Progenitor cell of endocrine pancreas (in vitro differentiated cells): ENCODE measurements at places on chromosomes 3 and 15. TPM values are rescaled to one million over a fixed set of nuclear protein-coding genes. Genes with fewer than 3 reads are reported as not detected.

Gene CCR3
- not detected in 2 replicates for total RNA-seq

GRCh38 chr15:59689626-59690236 lies 611 bp upstream of the BNIP2 start:
- H3K4me3 ChIP-seq, result peak overlapping the region; percentile 97
- H3K4me1 ChIP-seq, result peaks cover 21% of the 10 kb centered on the region
- H3K27ac ChIP-seq, result peak overlapping the region; percentile 99
- H3K36me3 ChIP-seq, result peaks cover 4% of the 10 kb centered on the region
- DNase-seq, result peak; percentile 25
- H3K27me3 ChIP-seq, result no peaks in the 10 kb centered on the region

DNA sequence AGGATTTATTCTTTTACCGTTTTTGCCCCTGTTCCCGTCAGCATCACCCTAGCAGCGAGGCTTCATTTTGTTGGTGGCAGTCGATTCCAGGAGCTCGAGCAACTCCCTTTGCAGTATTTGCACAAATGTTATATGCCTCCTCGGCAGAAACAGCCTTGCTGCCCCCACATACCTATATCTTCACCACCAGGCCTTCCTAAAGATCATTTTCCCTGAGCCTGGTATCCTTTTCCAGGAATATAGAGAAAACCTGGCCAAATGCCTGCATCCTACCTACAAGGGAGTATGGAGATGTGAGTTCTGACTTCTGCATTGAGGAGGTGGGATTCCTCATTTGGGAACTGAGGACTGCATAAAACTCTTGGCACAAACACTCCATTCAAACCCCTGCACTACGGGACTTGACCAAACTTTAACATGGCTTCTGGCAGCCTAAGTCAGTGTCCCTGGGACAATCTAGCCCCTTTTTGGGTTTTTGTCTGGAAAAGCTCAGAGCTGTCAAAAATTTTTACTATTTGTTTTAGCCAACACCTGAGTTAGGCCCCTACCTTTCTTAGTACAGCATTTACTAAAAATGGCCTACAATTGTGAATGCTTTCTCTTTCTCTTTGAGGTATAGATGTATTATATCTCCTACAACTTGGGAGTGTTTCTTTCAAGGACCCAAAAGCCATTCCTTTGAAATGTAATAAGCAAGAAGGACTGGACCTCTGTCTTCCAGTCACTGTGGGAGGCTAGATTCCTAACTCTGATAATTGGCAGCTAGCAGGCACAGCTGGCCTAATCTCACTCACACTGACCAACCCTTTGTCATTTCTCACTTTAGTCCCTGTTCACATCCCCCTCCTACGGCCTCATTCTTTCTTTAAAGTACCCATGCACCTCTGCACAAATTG lies 12.1 kb upstream of the UBE2Q2 start:
- no peaks in the 10 kb centered on the region for H3K36me3 ChIP-seq
- H3K4me3 ChIP-seq, result peak overlapping the region; percentile 27
- no peak for DNase-seq
- peak overlapping the region; percentile 5 for H3K27ac ChIP-seq
- H3K4me1 ChIP-seq, result peaks cover 26% of the 10 kb centered on the region

Gene RBP2
- total RNA-seq, result not detected in 2 replicates

DNA sequence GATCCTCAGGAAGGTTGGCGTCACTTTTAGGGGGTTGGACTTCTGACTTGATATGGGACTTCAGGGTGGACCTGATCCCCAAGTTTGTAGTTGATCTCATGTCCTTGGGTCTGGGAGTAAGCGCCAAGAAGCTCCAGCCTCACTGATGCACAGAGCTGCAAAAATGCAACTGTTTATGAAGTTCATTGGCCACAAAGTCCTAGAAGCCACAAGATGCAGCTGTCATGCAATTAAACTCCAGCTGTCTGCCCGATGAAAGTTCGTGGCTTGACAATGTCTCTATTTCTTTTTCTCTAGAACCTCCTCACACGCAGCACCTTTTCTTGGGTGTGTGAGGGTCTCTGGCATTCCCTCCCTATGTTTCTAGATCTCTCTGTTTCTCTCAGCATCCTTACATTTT lies 9.2 kb upstream of the ACAN start:
- H3K27ac ChIP-seq, result no peak overlapping the region
- no peak for DNase-seq
- H3K36me3 ChIP-seq, result no peaks in the 10 kb centered on the region
- no peak overlapping the region for H3K4me3 ChIP-seq

- H3K4me3 ChIP-seq, result no peak overlapping the region
- DNase-seq, result no peak
- H3K36me3 ChIP-seq, result peaks cover 17% of the 10 kb centered on the region
- H3K27me3 ChIP-seq, result no peaks in the 10 kb centered on the region
- H3K4me1 ChIP-seq, result peaks cover 12% of the 10 kb centered on the region
These were observed 28.8 kb downstream of the CD47 start for GRCh38 chr3:108062051-108062450.

- no peaks in the 10 kb centered on the region for H3K4me1 ChIP-seq
- peaks cover 5% of the 10 kb centered on the region for H3K36me3 ChIP-seq
- H3K4me3 ChIP-seq, result no peak overlapping the region
- no peak overlapping the region for H3K27ac ChIP-seq
- peak; percentile 41 for DNase-seq
- H3K27me3 ChIP-seq, result no peaks in the 10 kb centered on the region
These were observed 14.1 kb downstream of the RNF123 start for GRCh38 chr3:49703443-49703927.

Gene ALDH1A2
- total RNA-seq, result 1.4 and 2.4 TPM in 2 replicates

DNA sequence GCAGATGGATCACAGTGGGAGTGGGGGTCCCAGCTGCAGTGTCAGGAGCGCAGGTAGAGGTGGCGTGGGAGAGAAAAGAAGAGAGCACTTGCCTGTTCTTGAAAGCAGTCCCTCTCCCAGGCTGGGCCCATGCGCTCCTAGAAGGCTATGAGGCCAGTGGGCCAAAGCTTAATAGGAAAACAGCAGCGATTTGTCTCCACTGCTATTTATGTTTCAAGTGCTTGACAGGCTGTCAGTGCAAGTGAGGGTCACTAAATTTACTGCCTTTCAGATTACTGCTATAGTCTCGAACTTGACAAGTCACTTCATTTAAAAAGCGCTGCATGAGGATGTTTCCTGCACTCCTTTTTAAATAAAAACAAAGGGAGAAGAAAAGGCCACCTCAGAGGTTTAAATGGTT lies 239.5 kb downstream of the GAP43 start:
- H3K36me3 ChIP-seq, result no peaks in the 10 kb centered on the region
- no peak overlapping the region for H3K27ac ChIP-seq

- DNase-seq, result no peak
- peaks cover 2% of the 10 kb centered on the region for H3K4me1 ChIP-seq
- H3K4me3 ChIP-seq, result no peak overlapping the region
- H3K36me3 ChIP-seq, result no peaks in the 10 kb centered on the region
- H3K27me3 ChIP-seq, result no peaks in the 10 kb centered on the region
These were observed 7.9 kb downstream of the RAB27A start for GRCh38 chr15:55281517-55282228.

GRCh38 chr3:141835557-141836229 lies 40.8 kb upstream of the ATP1B3 start:
- H3K4me1 ChIP-seq, result no peaks in the 10 kb centered on the region
- no peaks in the 10 kb centered on the region for H3K27me3 ChIP-seq
- H3K4me3 ChIP-seq, result no peak overlapping the region
- H3K36me3 ChIP-seq, result no peaks in the 10 kb centered on the region
- no peak overlapping the region for H3K27ac ChIP-seq

Gene SPINK8
- total RNA-seq, result not detected in 2 replicates

Gene PLIN1
- 0.24 and 0.40 TPM in 2 replicates for total RNA-seq

- peaks cover 3% of the 10 kb centered on the region for H3K4me1 ChIP-seq
- DNase-seq, result peak; percentile 38
These were observed 10.3 kb upstream of the KIF7 start for GRCh38 chr15:89665449-89666181.

Gene ISLR
- total RNA-seq, result not detected in 2 replicates

DNA sequence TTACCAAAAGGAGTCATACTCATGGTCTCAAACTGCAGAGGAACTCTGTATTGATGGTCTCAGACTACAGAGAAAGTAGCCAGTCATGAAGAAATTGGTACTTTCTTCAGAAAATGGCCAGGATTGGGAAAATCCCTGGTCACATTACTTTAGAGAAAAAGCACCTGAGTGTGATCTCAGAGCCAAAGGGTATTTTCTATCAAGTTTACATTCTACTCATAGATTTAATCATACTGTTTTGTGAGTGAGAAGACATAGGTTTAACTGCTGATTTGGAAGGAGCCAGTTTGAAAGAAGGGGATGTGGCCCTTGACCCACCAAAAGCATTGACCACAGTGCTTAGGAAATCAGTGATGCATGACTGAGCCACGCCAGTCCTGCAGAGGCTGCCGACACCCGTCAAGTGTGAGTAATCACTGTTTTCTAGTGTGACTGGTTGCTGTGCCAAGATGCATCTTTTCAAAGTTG lies 203.6 kb downstream of the AKAP13 start:
- H3K4me1 ChIP-seq, result peaks cover 11% of the 10 kb centered on the region
- H3K36me3 ChIP-seq, result peaks cover 22% of the 10 kb centered on the region
- DNase-seq, result no peak
- H3K4me3 ChIP-seq, result no peak overlapping the region
- H3K27ac ChIP-seq, result no peak overlapping the region

- no peak overlapping the region for H3K4me3 ChIP-seq
- H3K36me3 ChIP-seq, result no peaks in the 10 kb centered on the region
These were observed 130.5 kb upstream of the EIF1B start for GRCh38 chr3:40179016-40179415.

DNA sequence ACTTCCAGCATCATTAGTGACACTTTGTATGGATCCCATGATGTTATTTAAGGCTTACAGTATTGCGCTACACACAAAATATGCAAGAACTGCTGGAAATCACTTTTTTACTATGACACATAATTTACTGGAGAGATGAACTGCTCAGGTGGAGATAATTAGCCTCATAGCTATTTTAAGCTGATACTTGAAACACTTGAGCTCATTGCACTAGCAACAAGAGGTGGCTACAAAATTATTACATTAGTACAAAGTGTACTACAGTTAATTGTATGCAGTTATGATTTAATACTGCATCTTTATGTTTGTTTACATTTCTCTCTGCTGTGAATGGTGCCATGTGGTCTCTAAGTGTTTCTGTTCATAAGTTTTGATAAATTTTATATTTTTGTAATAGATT lies 6.5 kb upstream of the LZTFL1 start:
- no peak overlapping the region for H3K27ac ChIP-seq
- no peak for DNase-seq
- H3K4me1 ChIP-seq, result no peaks in the 10 kb centered on the region

Gene GOLGA8J
- not detected in 2 replicates for total RNA-seq

DNA sequence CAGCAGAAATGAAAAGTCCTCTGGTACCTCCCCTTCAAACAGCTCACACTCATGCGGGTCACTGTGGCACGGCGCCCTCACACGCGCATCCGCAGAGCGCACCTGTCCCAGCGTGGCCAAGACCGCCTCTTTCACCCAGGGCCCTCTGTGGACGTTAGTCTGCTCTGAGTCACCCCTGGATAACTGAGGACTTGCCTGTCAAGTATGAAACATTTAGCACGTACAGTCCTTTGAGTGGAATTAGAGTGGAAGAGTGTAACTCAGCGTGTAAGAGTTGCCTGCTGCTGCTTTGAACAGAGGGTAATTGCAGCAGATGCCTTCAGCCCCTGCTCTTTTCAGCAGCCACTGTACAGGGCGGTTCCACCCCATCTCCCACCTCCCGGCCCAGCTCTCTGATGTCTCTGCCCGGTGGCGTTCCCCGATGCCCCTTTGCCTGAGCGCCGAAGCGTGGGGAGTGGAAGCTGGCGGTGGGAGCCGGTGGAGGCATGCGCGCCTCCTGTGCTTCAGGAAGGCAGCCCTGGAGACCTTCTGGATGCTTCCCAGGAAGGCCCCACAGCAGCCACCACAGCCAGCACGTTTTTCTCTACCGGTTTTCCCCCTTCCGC lies 23.0 kb downstream of the CPN2 start:
- peaks cover 19% of the 10 kb centered on the region for H3K4me1 ChIP-seq
- H3K36me3 ChIP-seq, result no peaks in the 10 kb centered on the region
- no peak overlapping the region for H3K4me3 ChIP-seq

DNA sequence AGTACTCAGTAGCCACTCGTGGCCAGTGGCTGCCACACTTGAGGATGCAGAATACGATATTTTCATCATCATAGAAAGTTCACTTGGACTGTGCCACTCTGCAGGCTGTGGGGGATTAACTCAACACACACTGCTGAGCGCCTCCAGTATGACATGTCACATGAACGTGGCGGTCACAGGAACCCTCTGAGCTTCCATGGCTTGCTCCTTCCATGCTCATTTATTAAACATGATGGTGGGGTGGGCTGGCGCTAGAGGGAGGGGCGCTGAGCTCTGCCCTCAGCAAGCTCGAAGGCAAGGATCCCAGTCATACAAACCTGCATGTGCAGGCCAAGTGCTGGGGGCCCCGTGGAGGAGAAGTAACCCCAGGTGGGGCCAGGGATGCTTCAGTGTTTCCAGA lies 85.5 kb downstream of the WNT7A start:
- no peak for DNase-seq
- no peaks in the 10 kb centered on the region for H3K4me1 ChIP-seq
- H3K27ac ChIP-seq, result no peak overlapping the region
- H3K36me3 ChIP-seq, result no peaks in the 10 kb centered on the region
- H3K27me3 ChIP-seq, result peaks cover 39% of the 10 kb centered on the region

GRCh38 chr3:175511219-175511785 lies 652.2 kb downstream of the NAALADL2 start:
- no peak overlapping the region for H3K4me3 ChIP-seq
- no peak for DNase-seq
- no peaks in the 10 kb centered on the region for H3K27me3 ChIP-seq
- H3K36me3 ChIP-seq, result peaks cover 2% of the 10 kb centered on the region
- H3K27ac ChIP-seq, result peak overlapping the region; percentile 63
- peaks cover 31% of the 10 kb centered on the region for H3K4me1 ChIP-seq

Gene LRRK1
- total RNA-seq, result 0.86 and 1.6 TPM in 2 replicates

GRCh38 chr3:156172536-156172935 lies 52.2 kb downstream of the KCNAB1 start:
- H3K27ac ChIP-seq, result no peak overlapping the region
- peaks cover 3% of the 10 kb centered on the region for H3K27me3 ChIP-seq
- no peak overlapping the region for H3K4me3 ChIP-seq
- no peaks in the 10 kb centered on the region for H3K36me3 ChIP-seq
- H3K4me1 ChIP-seq, result no peaks in the 10 kb centered on the region
